ENCODE measurements at places on chromosomes 4 and X.

- DNase-seq: no peak
Measured at GRCh38 chrX:69504626-69505612, 793 bp downstream of the NALF2 start.

- DNase-seq: no peak
Measured at GRCh38 chr4:70997036-70997435, 3.6 kb downstream of the DCK start.

GRCh38 chr4:15753081-15753480 lies 25.0 kb upstream of the CD38 start:
- DNase-seq: no peak

GRCh38 chr4:151614561-151614960 lies 146.2 kb downstream of the GATB start:
- no peak for DNase-seq

- DNase-seq: no peak
Measured at GRCh38 chrX:31459361-31459760, 387.5 kb upstream of the FTHL17 start.

GRCh38 chr4:140805293-140805692 lies 49.1 kb upstream of the TBC1D9 start:
- no peak for DNase-seq

Measured in vagina (tissue), 2 donors.